ENCODE measurements at places on chromosomes 5 and 9. TPM values are rescaled to one million over a fixed set of nuclear protein-coding genes. Genes with fewer than 3 reads are reported as not detected.

- peak; percentile 10 for DNase-seq
These were observed 1.2 kb downstream of the TTLL11 start for GRCh38 chr9:122091682-122092592.

GRCh38 chr9:121222524-121223171, 21.0 kb upstream of the RAB14 start:
- no peak for DNase-seq

- no peak for DNase-seq
These were observed 69.2 kb upstream of the FCN1 start for GRCh38 chr9:134986957-134987356.

DNA sequence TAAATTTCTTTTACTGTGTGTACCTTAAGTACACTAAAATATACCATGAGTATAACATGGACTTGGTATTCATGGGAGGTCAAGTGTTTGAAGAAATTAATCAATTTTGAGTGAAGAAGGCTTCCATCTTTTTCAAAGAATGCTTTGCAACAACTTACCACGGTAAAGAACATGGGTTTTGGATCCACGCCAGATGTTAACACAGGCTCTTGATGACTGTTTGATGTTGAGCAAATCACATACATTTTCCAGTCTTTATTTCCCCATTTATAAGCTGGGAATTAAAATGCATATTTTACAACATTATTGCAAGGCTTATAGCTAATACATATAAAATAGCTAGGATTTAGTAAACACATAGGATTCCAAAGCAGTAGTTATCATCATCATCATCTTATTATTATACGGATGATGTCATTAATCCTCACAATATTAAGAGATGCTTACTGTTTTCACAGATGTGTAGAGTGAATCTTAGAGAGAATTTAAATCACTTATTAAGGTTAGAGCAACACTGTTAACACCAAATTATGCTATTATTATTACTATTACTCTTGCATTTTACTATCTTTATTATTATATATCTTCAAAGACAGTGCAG, 362.0 kb downstream of the PRELID2 start:
- DNase-seq: no peak

Gene TAF11L10
- total RNA-seq: not detected

GRCh38 chr9:128383791-128384190, 12.6 kb downstream of the URM1 start:
- no peak for DNase-seq

GRCh38 chr9:33139421-33140228, 27.5 kb downstream of the B4GALT1 start:
- no peak for DNase-seq

DNA sequence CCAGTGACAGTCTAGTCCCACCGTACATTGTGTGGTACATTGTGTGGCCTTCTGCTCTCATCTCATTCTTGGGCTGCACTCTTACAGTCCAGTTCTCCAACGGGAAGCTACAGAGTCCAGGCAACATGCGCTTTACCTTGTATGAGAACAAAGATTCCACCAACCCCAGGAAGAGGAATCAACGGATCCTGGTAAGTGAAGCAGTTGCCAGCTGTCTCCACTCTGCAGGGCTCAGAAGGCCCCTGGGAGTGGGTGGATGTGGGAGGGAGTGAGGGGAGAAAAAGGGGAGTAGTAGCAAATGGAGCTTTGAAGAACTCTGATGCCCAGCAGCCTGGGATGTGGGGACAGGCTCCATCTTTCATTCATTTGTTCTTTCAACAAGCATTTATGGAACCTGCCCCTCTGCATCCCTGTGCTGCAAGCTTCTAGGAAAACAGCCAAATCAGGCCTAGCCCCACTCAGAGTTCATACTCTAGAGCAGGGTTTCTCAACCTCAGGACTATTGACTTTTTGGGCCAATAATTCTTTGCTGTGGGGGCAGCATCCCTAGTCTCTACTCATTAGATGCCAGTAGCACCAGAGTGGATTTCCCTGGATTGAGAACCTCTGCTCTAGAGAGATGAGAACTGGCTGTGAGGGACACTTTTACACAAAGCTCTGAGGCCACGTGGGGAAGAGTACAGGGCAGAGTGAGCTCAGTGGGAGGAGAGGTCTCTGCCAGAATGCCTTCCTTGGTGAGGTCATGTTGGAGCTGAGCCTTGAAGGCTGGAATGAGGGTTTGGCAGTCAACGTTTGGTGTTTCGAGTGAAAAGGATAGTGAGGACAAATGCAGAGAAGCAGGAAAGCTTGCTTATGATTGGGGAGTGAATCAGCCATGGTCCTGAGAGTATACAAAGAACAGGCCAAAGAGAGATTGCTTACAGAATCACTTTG, 1.1 kb downstream of the POLR1E start:
- no peak for DNase-seq

- no peak for DNase-seq
These were observed 19.5 kb downstream of the TLE1 start for GRCh38 chr9:81669866-81670265.

DNA sequence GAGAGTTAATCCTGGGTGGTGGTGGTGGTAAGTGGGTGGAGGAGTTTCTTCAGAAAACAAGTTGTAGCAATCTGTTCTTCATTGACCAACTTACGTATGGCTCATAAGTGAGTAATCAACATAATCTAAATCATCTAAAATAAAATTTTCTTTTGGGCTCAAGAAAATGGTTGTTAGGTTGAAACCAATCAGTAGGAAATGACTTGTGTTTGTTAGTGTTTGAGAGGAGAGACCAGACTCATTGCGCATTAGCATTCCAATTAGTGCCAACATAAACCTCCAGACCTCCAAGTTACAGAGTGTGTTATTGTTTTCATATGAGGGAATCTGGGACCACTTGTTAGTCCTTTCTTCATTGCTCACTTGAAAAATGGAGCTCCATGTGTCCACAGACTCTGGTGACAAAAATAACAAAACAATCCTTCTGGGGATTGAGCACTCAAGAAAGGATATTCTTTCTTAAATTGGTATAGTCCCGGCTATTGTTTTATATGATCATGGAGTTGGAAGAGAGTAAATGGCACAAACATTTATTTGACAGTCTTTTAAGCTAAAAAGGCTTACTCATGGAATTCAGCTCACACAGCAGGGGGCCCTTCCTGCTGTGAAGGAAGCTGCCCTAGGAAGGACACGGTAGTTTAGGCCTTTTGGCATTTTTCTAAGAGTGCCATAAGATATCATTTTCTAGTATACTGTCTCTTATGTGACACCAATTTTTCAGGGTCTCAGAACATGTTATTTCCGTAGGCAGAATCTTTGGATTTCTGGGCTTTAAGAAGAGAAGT, 441.1 kb downstream of the EBF1 start:
- no peak for DNase-seq

DNA sequence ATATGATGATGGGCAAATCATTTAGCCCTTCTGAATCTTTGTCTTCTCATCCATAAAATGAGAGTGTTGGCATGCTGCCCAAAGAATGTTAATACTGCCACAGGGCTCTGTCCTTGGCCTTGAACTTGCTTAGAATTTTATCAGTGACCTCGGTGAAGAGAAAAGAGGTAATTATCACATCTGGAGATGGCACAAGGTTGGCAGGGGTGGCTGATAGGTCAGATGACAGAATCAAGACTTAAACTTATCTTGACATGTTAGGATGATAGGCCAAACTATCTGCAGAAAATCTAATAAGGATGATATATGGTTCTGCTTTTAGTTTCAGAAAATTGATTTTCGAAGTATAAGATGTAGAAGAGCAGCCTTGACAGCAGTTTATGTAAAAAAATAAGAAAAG, 599.1 kb upstream of the CLINT1 start:
- no peak for DNase-seq

Gene TERT
- total RNA-seq: 12.5 TPM

- DNase-seq: no peak
These were observed 755.0 kb upstream of the ZNF608 start for GRCh38 chr5:125501396-125501795.

DNA sequence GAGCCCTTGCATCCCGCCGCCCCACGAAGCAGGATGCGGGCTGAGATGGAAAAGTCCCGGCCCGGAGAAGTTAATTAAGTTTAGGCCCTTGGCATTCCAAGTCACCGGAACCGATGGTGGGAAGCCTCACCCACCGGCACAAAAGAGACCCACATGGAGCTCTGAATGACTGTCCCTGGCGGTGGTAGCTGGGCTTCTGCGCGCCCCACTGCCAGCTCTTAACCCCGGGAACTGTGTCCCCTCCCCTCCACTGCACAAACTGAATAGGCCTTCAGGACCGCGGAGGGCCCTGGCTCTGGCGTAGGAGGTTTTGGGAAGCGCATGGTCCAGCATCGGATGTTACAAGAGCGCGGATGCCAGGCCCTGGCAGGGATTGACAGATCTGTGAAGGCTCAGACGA, 291.1 kb upstream of the TUT7 start:
- no peak for DNase-seq

All from activated CD8-positive, alpha-beta T cell treated with anti-CD3 and anti-CD28 coated beads for 36 hours (primary cell).